ENCODE measurements at places on chromosomes 4 and X. TPM values are rescaled to one million over a fixed set of nuclear protein-coding genes. Genes with fewer than 3 reads are reported as not detected.

DNA sequence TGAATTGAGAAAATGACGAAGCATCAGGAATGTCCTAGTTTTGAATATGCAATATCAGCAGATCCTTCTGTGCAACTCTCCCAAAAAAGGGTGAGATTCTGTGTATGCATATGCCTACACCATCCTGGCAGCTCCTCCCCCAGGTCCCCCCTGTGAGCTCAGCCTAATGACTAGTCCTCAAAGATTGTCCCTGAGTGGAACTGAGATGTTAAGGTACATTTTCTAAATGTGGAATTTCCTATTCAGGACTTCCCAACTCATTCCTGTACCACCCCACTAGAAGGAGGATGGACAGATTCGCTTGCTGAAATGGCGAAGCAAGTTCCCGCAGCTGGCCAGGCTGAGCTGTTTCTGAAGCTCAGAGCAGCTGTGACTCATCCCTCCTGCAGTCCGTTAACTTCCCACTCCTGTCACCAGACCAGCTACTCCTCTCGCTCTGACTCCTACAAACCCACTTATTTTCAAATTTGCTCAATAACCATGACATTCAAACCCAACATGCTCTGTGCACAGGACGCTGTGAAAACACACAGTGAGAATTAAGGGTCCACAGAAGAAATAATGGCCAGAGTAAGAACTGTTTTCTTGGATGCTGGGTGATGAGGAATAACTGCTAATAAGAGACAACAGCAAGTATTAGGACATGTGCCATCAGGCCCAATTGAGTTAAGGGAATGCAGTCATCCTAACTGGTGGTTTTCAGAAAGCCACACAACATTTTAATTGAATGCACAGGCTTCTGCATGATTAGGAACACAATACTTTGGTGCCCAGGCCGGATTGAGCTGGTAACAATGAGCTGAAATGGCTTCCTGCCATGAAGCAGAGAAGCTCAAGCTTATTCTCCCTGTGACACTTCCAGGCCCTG lies 40.0 kb upstream of the IRF2 start:
- peaks cover 8% of the 10 kb centered on the region for H3K27me3 ChIP-seq
- H3K36me3 ChIP-seq, result no peaks in the 10 kb centered on the region
- DNase-seq, result no peak

DNA sequence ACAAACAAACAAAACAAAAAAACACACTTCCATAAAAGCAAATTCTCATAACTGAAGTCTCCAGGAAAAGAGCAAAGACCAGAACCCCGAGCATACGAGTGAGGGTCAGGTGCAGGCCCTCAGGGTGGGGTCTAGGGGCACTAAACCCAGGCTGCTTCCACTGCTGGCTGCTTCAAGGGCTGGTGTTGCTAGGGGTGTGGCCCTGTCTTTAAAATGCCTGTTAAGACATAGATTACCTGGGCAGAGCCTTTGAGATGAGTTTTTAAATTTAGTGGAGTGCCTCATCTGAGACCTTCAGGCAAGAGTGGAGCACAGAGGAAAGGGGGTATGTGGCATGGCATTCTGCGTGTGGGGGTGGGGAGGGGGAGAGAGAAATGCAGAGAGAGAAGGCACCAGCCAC lies 87.0 kb downstream of the FHDC1 start:
- H3K27me3 ChIP-seq, result no peaks in the 10 kb centered on the region
- no peaks in the 10 kb centered on the region for H3K36me3 ChIP-seq
- H3K27ac ChIP-seq, result peak overlapping the region; percentile 49
- H3K4me3 ChIP-seq, result no peak overlapping the region
- peaks cover 14% of the 10 kb centered on the region for H3K4me1 ChIP-seq
- no peak for DNase-seq

DNA sequence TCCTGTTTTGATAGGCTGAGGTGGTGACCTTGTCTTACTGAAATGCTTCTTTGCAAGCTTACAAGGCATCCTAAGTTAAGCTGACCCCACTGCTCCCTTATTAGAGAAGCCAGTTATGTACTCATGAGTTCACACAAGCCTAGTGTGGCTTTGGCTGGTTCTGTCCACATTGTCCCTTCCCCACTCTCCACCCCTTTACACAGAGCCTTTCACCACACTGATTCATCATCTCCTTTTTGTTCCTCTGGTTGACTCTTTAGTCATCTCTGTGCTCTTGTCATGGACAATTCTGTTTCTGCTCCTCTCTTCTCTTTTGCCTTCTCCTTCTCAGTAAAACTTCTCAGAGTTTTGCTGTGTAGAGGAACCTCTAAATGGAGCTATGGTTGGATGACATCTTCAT lies 4.9 kb downstream of the CHRNA9 start:
- no peak overlapping the region for H3K4me3 ChIP-seq
- peaks cover 8% of the 10 kb centered on the region for H3K4me1 ChIP-seq
- H3K36me3 ChIP-seq, result no peaks in the 10 kb centered on the region
- DNase-seq, result no peak

GRCh38 chr4:170776983-170777382 lies 687.2 kb upstream of the AADAT start:
- no peaks in the 10 kb centered on the region for H3K27me3 ChIP-seq
- no peak overlapping the region for H3K27ac ChIP-seq
- no peaks in the 10 kb centered on the region for H3K36me3 ChIP-seq
- no peak for DNase-seq
- no peaks in the 10 kb centered on the region for H3K4me1 ChIP-seq

GRCh38 chr4:25172961-25173915 lies 13.0 kb upstream of the SEPSECS start:
- DNase-seq, result no peak
- no peaks in the 10 kb centered on the region for H3K4me1 ChIP-seq
- no peak overlapping the region for H3K4me3 ChIP-seq
- H3K36me3 ChIP-seq, result peaks cover 2% of the 10 kb centered on the region
- H3K27me3 ChIP-seq, result no peaks in the 10 kb centered on the region

GRCh38 chr4:180655886-180656285 lies 1587.3 kb upstream of the TENM3 start:
- H3K4me1 ChIP-seq, result peaks cover 15% of the 10 kb centered on the region
- H3K27me3 ChIP-seq, result no peaks in the 10 kb centered on the region
- H3K36me3 ChIP-seq, result no peaks in the 10 kb centered on the region
- H3K4me3 ChIP-seq, result no peak overlapping the region
- DNase-seq, result no peak
- no peak overlapping the region for H3K27ac ChIP-seq

DNA sequence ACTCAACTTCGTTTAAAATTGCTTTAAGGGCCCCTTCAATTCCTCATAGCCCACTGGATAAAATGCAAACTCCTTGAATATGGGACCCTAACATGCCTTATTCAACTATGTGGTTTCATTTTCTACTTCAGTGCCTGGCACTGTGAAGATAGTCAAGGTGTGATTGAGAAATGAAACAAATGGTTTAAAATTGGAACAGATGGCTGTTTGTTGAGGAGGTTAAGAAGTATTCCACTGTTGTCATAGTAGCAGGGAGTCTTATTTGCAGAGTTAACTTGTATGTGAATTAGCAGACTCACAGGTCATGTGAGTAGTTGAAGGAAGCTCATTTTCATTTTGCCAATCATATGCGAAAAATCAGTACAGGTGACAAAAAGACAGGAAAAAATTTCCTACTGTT lies 593.3 kb downstream of the KCTD8 start:
- H3K4me1 ChIP-seq, result no peaks in the 10 kb centered on the region
- no peaks in the 10 kb centered on the region for H3K27me3 ChIP-seq
- no peak overlapping the region for H3K27ac ChIP-seq
- no peak overlapping the region for H3K4me3 ChIP-seq

DNA sequence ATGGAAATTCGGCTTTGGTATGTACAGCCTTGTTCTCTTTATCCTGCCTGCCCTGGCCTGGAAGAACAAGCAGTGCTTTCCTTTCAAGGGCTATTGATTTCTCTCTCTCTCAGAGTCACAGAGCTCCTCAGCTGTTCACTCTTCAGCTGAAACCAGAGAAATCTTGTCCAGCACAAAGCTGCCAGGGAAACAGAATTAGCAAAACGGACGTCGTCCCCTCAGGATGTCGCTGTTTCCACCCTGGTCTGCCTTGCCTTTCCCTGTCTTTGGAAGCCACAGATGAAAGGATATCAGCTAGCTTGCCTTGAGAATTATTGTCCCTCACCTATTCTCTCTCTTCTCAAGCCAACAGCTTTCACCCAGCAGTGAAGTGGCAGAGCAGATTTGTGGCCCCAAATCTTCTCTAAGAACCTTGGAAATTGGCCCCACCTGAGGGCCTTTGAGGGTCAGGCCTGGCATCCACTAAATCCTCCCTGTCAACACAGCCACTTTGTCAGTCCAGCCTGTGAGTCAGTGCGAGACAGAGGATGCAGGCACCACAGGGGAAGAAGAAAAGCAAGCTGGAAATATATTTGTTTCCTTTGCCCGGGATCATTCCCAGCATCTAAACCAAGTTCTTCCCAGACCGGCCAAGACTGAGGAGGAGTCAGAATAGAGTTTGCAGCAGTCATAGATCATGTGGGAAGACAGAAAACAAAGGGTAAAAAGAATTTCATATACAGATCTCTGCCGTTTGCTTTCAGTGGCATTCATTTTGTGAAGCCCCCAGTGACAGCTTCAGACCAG lies 63.8 kb upstream of the MTM1 start:
- no peak overlapping the region for H3K27ac ChIP-seq
- no peaks in the 10 kb centered on the region for H3K4me1 ChIP-seq
- H3K4me3 ChIP-seq, result no peak overlapping the region
- no peaks in the 10 kb centered on the region for H3K27me3 ChIP-seq

- H3K4me1 ChIP-seq, result no peaks in the 10 kb centered on the region
- H3K36me3 ChIP-seq, result no peaks in the 10 kb centered on the region
- no peak for DNase-seq
- no peak overlapping the region for H3K4me3 ChIP-seq
- no peak overlapping the region for H3K27ac ChIP-seq
Observed at GRCh38 chr4:16714191-16714590, 184.3 kb downstream of the LDB2 start.

DNA sequence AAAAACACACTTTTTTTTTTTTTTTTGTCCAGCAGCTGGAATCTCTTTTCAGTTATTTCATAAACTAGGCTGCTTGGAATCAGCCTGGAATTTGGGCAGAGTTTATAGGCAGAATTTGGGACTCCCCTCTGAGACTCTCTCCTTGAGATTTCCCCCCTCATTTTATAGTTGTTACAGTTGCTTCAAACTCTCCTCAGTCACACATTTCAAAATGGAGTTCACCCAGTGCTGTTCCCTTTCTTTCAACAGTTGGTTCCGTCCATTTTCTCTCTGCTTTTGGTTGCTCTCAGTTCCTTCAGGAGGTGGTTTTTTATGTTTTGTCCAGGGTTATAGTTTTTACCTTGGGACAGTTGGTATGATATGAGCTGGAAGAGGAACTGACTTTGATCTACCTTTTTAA lies 27.5 kb downstream of the NSD2 start:
- H3K4me3 ChIP-seq, result no peak overlapping the region
- H3K4me1 ChIP-seq, result peaks cover 11% of the 10 kb centered on the region
- H3K27ac ChIP-seq, result peak overlapping the region; percentile 17
- H3K27me3 ChIP-seq, result no peaks in the 10 kb centered on the region

DNA sequence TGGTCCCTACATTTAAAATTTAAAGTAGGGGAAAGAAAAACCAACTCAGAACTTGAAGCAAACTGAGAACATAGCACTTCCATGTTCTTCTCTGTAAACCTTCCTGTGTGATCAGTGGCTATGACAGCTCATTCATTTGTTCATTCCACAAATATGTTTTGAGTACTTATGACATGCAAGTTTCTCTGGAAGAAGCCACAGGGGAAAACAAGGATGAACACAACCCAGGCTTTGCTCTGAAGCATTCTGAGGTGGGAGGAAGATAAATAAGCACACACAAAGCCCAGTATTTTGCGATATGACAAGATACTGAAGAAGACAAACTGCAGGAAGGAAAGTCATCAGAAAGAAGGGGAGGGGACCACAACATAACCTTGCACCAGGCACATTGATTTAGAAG lies 96.4 kb downstream of the CHIC2 start:
- no peak overlapping the region for H3K27ac ChIP-seq
- DNase-seq, result no peak
- H3K36me3 ChIP-seq, result no peaks in the 10 kb centered on the region
- H3K4me3 ChIP-seq, result no peak overlapping the region

GRCh38 chrX:125947501-125947900 lies 218.6 kb downstream of the DCAF12L2 start:
- H3K27ac ChIP-seq, result no peak overlapping the region
- no peaks in the 10 kb centered on the region for H3K4me1 ChIP-seq
- DNase-seq, result no peak
- H3K27me3 ChIP-seq, result no peaks in the 10 kb centered on the region
- H3K36me3 ChIP-seq, result no peaks in the 10 kb centered on the region

- no peaks in the 10 kb centered on the region for H3K27me3 ChIP-seq
- no peaks in the 10 kb centered on the region for H3K36me3 ChIP-seq
- peak overlapping the region; percentile 70 for H3K27ac ChIP-seq
- peaks cover 3% of the 10 kb centered on the region for H3K4me1 ChIP-seq
Observed at GRCh38 chrX:42832764-42833549, 55.0 kb upstream of the PPP1R2C start.

GRCh38 chr4:130646886-130647285 lies 1550.9 kb downstream of the C4orf33 start:
- H3K4me1 ChIP-seq, result no peaks in the 10 kb centered on the region
- DNase-seq, result no peak
- H3K36me3 ChIP-seq, result no peaks in the 10 kb centered on the region
- H3K27ac ChIP-seq, result no peak overlapping the region

DNA sequence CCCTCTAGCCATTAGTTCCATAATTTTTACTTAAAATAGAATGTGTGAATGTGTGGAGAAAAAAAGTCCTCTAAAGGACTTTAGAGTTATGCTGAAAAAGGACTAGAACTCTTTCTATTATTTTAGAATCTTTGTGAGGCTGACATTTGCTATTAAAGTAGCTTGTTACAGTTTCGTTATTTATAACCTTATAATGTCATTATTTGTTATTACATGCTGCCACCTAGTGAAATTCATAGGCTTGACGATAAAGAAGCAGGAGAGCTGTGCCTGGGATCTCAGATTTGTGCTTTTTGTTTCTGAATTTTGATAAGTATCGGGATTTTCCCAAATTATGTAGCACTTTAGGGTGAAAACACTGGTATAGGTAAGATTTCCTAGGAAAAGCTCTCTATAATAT lies 38.5 kb upstream of the TAPT1 start:
- peaks cover 4% of the 10 kb centered on the region for H3K36me3 ChIP-seq
- no peaks in the 10 kb centered on the region for H3K27me3 ChIP-seq
- no peaks in the 10 kb centered on the region for H3K4me1 ChIP-seq
- no peak for DNase-seq
- no peak overlapping the region for H3K27ac ChIP-seq

DNA sequence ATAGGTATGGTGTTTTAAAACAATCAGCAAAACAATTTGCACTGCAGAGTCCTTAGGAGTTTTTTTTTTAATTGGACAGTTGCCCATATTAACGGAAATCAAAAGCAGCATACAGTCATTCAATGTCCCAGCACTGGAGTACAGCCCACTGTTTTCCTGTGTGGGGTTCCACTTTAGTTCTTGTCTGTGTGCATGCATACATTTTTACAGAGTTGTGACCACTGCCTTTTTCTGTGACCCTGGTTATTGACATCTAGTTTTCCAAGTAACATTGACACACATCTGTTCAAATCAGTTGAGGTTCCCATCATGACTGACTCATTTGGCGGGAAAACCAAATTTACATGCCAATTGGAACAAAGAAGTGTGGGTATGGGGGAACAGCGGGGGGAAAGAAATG lies 83.3 kb downstream of the HPRT1 start:
- H3K36me3 ChIP-seq, result no peaks in the 10 kb centered on the region
- no peak for DNase-seq
- H3K4me3 ChIP-seq, result no peak overlapping the region
- peaks cover 19% of the 10 kb centered on the region for H3K4me1 ChIP-seq
- peaks cover 6% of the 10 kb centered on the region for H3K27me3 ChIP-seq
- H3K27ac ChIP-seq, result no peak overlapping the region

RHOH gene
- total RNA-seq, result 3.1 TPM

DIPK2B gene
- not detected for total RNA-seq

PABPC4L gene
- total RNA-seq, result 2.0 TPM

SPATA4 gene
- total RNA-seq, result 0.33 TPM

CT45A10 gene
- not detected for total RNA-seq

USP17L5 gene
- not detected for total RNA-seq

SOX3 gene
- 3.4 TPM for total RNA-seq

PDLIM3 gene
- 0.93 TPM for total RNA-seq
